Activated CD4-positive, alpha-beta memory T cell treated with anti-CD3 and anti-CD28 coated beads, Interleukin-2, amount 10 ng/mL, durations not matched to agents 7 days and 5 days (primary cell): ENCODE measurements at places on chromosomes 1 and 21. TPM values are rescaled to one million over a fixed set of nuclear protein-coding genes. Genes with fewer than 3 reads are reported as not detected.

- H3K4me3 ChIP-seq: no peak overlapping the region
- DNase-seq: no peak
- no peak overlapping the region for H3K27ac ChIP-seq
- H3K4me1 ChIP-seq: peaks cover 27% of the 10 kb centered on the region
Observed at GRCh38 chr1:10916991-10917390, 95.5 kb upstream of the TARDBP start.

- no peaks in the 10 kb centered on the region for H3K4me1 ChIP-seq
- DNase-seq: no peak
- no peaks in the 10 kb centered on the region for H3K36me3 ChIP-seq
- H3K4me3 ChIP-seq: no peak overlapping the region
- no peak overlapping the region for H3K27ac ChIP-seq
Observed at GRCh38 chr1:78722947-78723346, 73.3 kb downstream of the IFI44 start.

GRCh38 chr1:43552813-43553212 lies 22.1 kb downstream of the PTPRF start:
- H3K27ac ChIP-seq: no peak overlapping the region
- peaks cover 9% of the 10 kb centered on the region for H3K27me3 ChIP-seq
- DNase-seq: no peak
- peaks cover 6% of the 10 kb centered on the region for H3K4me1 ChIP-seq
- no peaks in the 10 kb centered on the region for H3K36me3 ChIP-seq

- H3K4me3 ChIP-seq: no peak overlapping the region
- H3K27ac ChIP-seq: no peak overlapping the region
- H3K36me3 ChIP-seq: no peaks in the 10 kb centered on the region
Observed at GRCh38 chr1:41872074-41872473, 46.6 kb downstream of the HIVEP3 start.

Gene ATP5IF1
- 178 TPM for total RNA-seq

DNA sequence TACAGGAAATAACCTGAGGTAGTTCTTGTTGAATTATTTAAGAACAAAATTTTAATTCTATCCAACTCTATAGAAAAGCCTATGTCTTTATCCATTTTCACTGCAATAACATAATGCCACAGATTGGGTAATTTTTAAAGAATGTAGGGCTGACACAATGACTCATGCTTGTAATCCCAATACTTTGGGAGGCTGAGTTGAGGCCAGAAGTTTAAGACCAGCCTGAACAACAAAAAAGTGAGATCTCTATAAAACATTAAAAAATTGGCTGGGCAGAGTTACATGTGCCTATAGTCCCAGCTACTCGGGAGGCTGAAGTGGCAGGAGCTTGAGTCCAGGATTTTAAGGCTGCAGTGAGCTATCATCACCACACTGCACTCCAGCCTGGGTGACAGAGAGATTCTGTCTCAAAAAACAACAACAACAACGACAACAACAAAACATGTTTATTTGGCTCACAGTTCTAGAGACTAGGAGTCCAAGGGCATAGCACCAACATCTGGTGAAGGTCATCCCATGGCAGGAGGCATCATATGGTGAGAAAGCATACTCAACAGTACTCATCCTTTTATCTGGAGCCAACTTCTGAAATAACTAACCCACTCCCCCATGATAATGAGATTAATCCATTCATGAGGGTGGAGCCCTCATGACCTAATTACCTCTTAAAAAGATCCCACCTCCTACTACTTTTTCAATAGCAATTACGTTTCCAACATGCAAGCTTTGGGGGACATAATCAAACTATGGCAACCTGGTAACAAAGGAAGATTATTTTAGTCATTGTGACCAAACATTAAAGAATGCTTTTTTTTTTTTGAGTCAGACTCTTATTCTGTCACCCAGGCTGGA lies 59.6 kb downstream of the ABL2 start:
- no peak overlapping the region for H3K27ac ChIP-seq
- no peak overlapping the region for H3K4me3 ChIP-seq

Gene CLCA4
- not detected for total RNA-seq

DNA sequence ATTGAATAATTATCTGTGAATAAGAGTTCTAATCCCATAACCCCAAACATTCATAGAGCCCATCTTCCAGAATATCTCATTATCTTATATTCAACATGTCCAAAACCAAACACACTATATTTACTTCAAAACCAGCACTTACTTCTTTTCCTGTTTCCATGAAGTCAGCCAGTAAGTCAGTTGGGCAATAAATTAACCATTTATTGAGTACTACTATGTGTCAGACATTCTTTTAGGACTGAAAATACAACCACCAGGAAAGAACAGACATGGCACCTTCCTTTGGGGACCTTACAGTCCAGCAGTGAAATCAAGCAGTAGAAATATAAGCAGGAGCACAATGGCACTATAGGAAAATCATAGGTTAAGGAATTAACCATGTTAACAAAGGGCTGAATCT lies 8.8 kb downstream of the AK5 start:
- no peak overlapping the region for H3K4me3 ChIP-seq
- DNase-seq: no peak
- H3K27me3 ChIP-seq: peaks cover 6% of the 10 kb centered on the region
- H3K27ac ChIP-seq: no peak overlapping the region

Gene MFAP2
- total RNA-seq: 0.25 TPM

DNA sequence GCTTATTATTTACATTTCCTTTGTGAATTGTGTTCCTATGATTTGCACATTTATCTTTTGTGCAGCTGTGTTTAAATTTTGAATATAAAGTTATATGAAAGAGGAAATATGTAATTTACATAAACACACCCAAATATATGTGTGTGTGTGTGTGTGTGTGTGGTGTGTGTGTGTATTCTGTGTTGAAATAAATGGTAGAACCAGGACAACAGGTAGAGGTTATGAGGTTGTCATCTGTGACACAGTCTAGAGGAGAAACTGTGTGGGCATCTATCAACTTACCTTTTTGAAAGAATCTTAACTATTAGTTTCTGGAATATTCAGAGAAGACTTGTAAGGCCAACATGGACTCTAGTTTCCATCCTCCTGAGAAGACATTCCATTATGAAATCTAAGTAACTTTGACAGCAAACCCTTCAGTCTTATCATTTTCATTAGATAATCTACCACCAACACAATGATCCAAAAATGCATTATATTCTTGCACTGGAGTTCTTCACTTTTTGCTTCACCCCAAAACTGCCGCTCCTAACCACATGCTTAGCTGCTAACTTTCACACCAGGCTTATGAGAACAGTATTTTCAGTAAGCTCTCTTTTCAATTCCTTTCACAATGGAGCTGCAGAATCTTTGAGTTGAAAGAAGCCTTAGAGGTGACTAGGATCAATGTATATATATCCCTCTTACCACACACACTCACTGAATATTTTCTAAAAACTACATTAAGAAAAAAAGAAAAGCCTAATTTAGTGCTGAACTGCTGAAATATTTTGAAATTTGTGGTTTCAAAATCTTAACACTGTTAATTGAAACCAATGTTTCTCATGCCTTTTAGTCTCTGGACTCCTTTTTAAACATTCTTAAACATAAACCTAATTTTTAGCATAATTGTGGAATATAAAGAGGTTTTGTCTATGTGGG lies 21.8 kb downstream of the PTPRC start:
- H3K4me1 ChIP-seq: peaks cover 78% of the 10 kb centered on the region
- H3K27ac ChIP-seq: peak overlapping the region; percentile 74
- DNase-seq: no peak
- no peaks in the 10 kb centered on the region for H3K27me3 ChIP-seq

GRCh38 chr1:30756545-30757351 lies 826 bp downstream of the LAPTM5 start:
- H3K27ac ChIP-seq: peak overlapping the region; percentile 93
- H3K27me3 ChIP-seq: no peaks in the 10 kb centered on the region
- peak overlapping the region; percentile 95 for H3K4me3 ChIP-seq
- peaks cover 50% of the 10 kb centered on the region for H3K36me3 ChIP-seq
- peaks cover 86% of the 10 kb centered on the region for H3K4me1 ChIP-seq
- DNase-seq: peak; percentile 84

Gene S100A2
- 1.2 TPM for total RNA-seq

DNA sequence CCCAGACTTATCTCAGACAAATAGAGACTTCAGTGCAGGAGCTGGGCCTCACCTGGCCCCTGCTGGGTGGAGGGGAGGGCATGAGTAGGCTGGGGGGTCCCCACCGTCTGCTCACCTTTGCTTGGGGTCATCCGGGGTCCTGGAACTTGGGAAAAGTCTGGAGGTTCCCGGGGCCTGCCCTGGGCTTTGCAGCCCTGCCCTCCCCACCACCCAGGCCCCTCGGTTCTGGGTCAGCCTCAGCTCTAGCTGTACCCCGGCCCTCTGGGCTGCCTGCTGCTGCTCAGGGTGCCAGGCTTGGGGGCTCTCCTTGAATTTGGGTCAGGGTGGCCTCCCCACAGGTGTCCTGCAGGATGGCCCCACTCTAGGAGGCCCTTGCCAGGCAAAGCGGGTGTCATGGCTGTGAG lies 2.4 kb upstream of the TMEM52 start:
- no peaks in the 10 kb centered on the region for H3K36me3 ChIP-seq
- H3K27ac ChIP-seq: no peak overlapping the region
- peaks cover 4% of the 10 kb centered on the region for H3K4me1 ChIP-seq
- H3K4me3 ChIP-seq: no peak overlapping the region
